Cortex of kidney (tissue), 1 donor: ENCODE measurements at places on chromosomes 3 and 15.

- DNase-seq: no peak
Measured at GRCh38 chr15:82895983-82896382, 56.5 kb downstream of the HOMER2 start.

- DNase-seq: no peak
Measured at GRCh38 chr3:141039589-141039988, 11.6 kb upstream of the SPSB4 start.

- no peak for DNase-seq
Measured at GRCh38 chr3:39432342-39432741, 25.8 kb downstream of the RPSA start.

DNA sequence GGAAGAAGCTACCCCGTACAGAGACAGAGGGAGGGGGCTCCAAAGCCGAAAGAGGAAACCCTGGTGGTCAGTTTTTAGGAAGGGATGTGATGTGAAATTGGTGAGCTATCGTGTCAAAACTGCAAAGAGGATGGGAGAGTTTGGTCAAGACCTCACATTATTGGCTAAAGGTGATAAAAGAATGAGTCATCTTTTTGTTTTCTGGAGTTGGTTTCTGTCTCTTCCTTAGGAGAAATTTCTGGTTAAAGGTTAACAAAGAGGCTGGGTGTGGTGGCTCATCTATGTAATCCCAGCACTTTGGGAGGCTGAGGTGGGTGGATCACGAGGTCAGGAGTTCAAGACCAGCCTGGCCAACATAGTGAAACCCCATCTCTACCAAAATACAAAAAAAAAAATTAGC lies 217.8 kb upstream of the CBLB start:
- DNase-seq: no peak

GRCh38 chr3:99472385-99472784 lies 166.0 kb upstream of the COL8A1 start:
- DNase-seq: no peak

DNA sequence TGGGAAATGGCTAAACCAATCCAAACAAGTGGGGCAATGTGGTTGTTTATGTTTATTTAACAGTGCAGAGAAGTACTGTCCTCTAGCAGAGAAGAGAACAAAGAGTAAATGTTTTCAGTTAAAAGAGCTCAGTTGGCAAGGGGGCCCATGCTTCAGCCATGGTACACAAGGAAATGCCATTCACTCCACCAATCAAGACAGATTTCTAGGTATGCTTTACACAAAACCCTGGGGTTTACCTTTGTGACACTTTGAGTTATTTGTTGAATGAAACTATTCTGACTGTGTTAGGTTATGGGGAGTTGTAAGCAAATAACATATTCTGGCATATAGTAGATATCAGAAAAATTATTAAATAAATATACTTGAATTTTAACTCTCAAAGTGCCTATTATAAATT lies 228.5 kb upstream of the MME start:
- no peak for DNase-seq

DNA sequence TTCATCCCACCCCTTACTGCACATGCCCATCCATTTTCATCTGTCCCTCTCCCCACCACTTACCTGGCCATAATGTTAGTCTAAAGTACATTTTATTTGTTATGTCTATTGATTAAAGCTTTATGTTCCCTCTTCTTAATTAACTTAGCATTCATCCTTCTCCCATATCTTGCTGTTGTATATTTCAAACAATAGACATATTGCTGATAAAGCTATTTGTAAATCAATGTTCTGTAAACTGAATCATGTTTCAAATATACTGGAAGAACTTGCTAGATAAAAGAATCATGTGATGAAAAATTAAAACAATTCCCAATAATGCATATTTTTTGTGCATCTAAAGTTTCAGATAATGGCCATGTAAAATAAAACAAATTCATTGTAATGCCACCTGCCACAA lies 249.2 kb downstream of the IGSF11 start:
- no peak for DNase-seq
